ENCODE measurements at places on chromosomes 6 and 20.

- no peak for DNase-seq
Observed at GRCh38 chr20:444117-444516, 18.2 kb downstream of the TBC1D20 start.

- DNase-seq, result no peak
Observed at GRCh38 chr20:1391640-1392442, 1.0 kb downstream of the FKBP1A start.

- no peak for DNase-seq
Observed at GRCh38 chr20:57329608-57330221, at the start of gene SPO11. SPO11 (plus strand) TSS chr20:57329803; CDS start chr20:57329868, 65 bp downstream.

GRCh38 chr6:138052783-138053182 is 54.4 kb downstream of the PERP start:
- DNase-seq, result no peak

DNA sequence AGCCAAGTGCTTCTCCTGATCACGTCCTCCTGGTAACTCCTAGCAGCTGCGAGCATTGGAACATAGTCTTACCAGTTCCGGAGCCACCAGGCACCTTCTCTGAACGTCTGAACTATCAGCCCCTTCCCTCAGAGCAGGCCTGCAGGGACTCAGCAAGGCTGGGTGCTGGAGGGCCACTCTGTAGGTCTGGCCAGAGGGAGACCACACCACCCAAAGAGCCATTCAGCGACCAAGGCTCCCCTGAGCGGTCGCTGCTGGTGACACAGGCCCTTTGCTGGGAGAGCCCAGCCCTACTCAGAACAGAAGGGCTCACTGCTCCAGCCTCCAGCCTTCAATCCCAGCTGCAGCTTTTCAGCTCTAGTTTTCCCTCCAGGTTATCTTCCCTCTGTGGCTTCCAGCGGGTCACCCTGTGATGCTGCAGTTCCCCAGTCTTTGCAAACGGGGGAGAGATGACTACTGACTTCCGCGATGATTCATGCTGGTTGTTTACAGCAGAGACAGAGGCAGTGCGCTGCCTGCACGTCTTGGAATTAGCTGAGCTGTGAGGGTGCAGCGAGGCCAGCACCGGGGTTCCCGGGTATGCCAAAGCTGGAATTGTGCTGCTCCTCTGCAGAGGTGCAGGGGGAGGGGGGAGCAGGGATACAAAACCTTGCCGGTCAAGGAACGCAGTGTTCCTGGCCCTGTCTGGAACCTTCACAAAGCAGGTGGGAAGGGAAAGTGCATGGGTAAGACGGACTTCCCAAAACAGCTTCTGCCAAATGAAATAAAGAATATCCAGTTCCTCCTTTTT is 161.4 kb downstream of the LY86 start:
- DNase-seq, result no peak

DNA sequence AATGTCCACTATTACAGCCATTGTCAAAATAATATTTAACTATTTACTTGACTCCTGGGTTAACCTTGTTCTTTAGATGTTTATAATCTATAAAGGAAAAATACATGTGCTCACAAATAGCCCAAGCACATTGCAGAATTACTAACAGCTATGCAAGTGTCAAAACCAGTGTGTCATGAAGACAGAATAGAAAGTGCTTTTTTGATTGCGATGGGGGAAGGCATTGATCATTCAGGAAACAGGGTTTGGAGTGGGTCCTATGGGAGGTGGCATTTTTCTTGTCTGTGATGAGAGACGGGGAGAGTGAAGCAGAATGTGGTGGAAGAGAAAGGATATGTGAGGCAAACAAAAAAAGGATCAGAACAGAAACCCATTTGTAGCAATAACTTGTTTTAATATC is 1.0 kb upstream of the AGPAT4 start:
- DNase-seq, result no peak

DNA sequence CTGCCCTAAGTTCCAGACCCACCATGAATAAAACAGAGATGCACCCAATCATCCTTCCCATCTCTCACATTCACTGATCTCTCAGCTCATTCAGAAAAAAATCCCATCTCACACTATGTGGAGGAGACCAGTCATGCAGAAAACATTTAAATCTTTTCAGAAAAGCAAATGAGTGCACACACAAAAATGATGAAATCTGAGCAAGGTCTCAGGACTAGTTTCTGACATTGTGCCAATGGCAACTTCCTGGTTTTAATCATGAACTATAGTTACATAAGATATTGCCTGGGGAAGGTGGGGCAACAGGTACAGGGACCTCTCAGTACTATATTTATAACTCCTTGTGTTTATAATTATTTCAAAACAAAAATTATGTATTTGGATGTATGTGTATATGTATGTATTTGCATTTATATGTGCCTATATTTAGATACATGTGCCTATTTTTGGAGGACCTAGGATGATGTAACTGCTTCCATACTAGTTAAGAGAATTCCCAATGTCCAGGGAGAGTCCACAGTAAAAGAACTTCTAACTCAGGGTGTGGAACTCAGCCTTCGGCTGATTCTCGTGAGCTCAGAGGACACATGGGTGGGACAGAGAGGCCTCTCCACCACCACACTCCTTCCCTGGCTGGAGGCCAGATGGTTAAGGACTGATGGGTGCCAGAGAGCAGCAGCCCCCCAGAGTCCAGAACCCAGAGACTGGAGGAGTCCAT is 71.7 kb upstream of the MAP3K4 start:
- DNase-seq, result no peak

- no peak for DNase-seq
Observed at GRCh38 chr20:55977690-55978459, 27.4 kb downstream of the CBLN4 start.

GRCh38 chr20:58086763-58087561 is 141.5 kb downstream of the ANKRD60 start:
- no peak for DNase-seq

DNA sequence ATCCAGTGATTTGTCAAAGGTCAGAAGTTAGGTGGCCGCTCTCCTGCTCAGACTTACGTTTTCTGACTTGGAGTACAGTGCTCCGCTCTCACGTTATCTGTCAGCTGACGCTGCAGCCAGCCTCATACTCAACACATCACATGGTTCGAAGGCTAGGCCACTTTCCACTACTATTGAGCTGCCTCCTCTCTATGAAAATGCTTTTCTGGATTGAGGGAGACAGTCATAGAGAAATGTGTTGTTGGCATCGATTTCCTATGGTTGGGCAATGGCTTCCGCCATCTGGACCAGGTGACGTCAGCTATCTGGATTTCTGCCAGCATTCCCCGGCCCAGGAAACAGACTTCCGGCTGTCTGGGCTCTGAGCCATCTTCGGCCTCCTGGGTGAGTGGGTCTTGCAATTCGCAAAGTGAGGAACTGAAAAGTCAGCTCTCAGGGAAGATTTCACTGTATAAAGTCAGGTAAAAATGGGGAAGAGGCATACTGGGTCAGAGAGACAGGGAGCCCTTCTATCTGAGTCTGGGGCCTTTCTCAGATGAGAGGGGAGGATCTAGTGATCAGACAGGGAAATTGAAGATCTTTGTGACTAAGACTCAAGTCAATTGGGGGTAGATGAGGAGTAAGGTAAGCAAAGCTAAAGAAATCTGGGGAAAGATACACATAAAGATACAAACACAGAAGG is 37.5 kb upstream of the IER3 start:
- no peak for DNase-seq

DNA sequence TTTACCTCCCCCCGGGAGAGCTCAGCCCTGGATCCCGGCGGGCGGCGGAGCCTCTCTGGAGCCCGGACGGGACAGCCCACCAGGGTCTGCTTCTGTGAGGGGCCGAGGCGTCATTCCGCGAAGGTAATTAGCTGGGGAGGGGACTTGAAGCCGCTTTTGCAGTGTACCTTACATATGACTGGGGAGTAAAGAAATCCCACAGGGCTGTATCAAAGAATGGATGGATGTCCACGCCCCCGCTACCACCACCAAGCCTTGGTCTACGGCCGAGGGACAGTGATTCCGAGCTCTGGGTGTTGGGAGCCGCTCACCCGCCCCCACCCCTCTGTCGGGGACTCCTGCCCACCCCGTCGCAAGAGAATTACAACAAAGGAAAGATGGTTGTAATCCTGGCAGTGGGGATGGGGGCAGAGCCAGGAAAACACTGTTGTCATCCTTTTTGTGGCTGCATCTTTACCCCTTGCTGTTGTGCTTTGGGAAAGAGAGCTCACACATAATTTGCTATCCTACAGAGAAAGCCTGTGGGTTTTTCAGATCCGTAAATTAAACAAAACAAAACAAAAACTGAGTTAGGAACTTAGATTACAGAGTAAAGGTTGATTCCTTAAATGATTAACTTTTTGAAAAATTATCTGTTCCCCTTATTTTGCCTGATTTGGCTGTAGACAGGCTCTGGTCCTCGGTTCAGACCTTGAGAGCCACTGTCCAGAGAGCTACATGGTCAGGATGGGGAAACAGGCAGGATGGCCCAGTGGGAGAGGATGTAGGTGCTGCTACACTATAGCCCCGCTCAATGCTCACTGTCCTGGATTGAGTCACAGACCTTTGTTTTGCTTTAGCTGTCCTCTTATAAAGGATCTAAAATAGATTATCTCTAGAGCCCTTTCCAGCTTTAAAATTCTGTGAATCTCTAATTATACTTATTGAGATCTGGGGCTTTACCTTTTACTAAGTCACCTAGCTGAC is 997 bp upstream of the FBXO30 start:
- no peak for DNase-seq

GRCh38 chr20:45970646-45971424 is 1.2 kb downstream of the ZNF335 start:
- no peak for DNase-seq

- DNase-seq, result no peak
Observed at GRCh38 chr20:60869087-60869486, 383.0 kb upstream of the CDH4 start.

DNA sequence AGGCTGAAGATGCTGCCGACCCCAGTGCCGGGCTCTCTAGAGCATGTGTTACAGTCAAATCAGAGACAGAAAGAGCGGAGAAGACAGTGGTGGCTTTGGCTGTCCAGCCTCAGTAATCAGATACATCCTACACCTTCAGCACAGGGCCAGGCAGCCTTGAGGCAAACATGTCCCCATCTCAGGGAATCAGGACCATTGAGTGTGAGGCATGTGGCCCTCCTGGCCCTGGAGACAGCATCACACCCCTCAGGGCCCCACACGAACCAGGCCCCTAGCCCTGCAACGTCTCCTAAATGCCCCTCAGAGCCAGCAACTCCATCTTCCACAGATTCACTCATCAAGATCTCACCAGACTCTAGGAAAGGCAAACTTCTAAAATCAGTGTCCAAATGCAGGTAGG is 24.5 kb downstream of the PXDC1 start:
- DNase-seq, result no peak

DNA sequence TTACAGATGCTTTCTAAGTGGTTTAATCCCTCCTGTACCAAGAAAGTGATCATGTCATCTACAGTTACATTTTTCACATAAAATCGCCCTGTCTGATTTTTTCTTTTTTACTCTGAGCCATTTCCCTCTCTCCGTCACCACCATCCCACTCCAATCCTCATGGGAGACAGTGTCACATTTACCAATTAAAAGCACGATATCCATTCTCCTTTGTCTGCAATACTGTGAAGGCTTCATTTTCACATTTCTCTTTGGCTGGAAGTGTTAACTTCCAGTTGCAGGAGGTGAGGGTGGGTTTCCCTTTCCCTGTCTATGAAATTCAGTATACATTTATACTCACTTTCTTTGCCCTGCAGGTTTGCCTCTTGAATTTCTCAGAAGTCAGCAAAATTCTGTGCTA is 372.7 kb upstream of the CNR1 start:
- no peak for DNase-seq

GRCh38 chr6:21360336-21360735 is 233.2 kb upstream of the SOX4 start:
- no peak for DNase-seq

DNA sequence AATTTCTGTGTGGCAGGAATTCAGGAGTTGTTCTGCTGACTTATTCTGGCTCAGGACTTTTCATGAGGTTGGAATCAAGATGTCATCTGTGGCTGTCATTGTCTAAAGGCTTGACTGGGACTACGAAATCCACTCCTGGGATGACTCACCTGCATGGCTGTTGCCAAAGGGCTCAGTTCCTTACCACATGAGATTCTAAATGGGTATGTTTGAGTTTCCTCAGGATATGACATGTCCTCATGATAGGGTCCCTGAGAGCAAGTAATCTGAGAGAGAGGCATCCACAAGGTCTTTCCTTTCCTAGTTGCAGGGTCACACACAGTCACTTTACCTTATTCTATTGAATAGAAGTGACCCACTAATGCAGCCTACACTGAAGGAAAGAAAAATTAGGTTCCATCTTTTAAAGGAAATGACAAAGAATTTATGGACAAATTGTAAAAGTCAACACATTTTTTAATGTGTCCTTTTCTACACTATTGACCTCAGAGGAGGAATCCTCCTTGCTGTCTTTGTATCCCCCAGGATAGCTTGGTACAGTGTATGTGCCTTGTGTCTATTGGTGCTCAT is 1025.0 kb upstream of the GJE1 start:
- DNase-seq, result no peak

- DNase-seq, result no peak
Observed at GRCh38 chr6:106808758-106809157, 165.8 kb downstream of the CD24 start.

- DNase-seq, result no peak
Observed at GRCh38 chr6:109447878-109448555, 7.5 kb downstream of the SMPD2 start.

GRCh38 chr20:52777171-52777570 is 195.0 kb upstream of the TSHZ2 start:
- DNase-seq, result no peak

- no peak for DNase-seq
Observed at GRCh38 chr6:89372506-89372901, 20.0 kb upstream of the UBE2J1 start.

DNA sequence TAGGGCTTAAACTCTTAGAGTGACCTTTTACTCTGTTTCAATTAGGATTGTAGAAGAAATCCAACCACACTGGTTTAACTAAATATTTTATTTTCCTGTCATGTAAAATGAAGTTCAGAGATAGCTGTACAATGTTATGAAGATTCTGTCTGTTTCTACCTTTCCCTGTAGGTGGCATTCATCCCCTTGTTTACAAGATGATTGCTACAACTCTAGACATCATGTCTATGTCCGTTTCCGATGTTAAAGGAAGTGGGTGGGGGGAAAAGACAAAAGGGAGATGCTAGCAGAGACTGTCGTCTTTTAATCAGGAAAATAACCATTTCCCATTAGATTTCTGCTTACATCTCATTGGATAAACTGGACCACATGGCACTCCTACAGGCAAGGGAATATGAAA is 30.9 kb upstream of the RIMS1 start:
- no peak for DNase-seq

- no peak for DNase-seq
Observed at GRCh38 chr6:138555421-138555988, 56.2 kb upstream of the NHSL1 start.

DNA sequence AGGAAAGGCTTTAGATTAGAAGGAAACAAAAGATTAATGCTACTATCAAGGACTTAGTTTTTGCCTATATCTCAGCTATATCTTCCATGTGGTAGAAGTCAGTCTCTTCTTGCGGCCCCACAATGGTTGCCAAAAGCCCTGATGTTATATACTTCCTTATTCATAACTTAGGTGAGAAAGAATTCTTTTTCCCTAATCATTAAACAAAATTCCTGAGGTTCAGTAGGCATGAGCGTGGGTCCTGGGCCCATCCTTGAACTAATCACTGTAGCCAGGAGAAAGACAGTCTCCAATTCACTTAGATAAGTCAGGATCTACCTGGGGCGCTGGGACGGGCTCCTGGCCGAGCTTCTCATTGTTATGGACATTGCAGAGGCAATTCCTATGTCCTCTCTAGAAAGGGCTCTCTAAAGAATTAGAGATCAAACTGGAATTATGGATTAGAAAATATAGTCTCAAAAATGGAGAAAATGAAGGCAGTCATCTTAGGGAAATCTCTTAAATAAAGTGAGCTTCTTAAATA is 134.3 kb downstream of the KIF6 start:
- no peak for DNase-seq

- DNase-seq, result no peak
Observed at GRCh38 chr6:56988145-56988544, 33.2 kb downstream of the BEND6 start.

Measured in stimulated activated CD4-positive, alpha-beta T cell treated with anti-CD3 and anti-CD28 coated beads, Interleukin-1b, Interleukin-23, amount 100 ng/mL, for 1 hour (primary cell).